ENCODE measurements at places on chromosomes 11 and 22.
A peak's percentile ranks its signal among the peaks of the same experiment; 100 is the strongest.

GRCh38 chr11:128711136-128711535 is 17.3 kb downstream of the FLI1 start:
- DNase-seq: no peak

- peak; percentile 27 for DNase-seq
Observed at GRCh38 chr22:35582861-35583670, 34.1 kb downstream of the MB start.

DNA sequence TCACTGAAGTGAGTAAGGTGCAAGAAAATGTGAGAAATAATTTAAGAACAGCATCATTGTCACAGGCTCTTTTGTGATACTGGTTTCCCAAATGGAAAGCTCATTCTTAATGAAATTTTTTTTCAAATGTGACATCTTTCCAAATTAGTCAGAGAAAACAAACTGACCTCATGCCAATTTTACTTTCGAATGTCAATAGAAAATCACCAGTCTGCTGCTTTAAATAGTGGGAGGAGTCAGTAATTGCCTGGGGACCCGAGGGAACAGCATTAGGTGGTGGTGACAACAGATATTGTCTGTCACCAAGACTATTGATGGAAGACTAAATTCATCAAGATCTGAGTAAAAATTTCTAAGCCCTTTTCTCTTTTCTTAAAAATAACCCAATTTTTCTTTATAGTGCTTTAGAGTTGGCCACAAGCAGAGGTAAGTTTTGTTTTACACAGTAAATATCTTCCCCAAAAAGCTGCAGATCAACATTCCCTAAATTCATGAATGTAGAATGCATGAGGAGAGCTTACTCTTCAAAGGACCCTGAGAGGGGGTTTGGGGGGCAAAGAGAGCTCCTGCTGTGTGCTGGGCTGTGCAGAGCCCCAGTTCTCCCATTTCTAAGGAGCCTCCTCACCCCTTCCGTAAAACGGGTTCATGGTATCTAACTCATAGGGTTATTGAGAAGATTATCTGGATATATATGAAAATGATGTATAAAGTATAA is 95.1 kb downstream of the PIWIL4 start:
- no peak for DNase-seq

GRCh38 chr22:37195921-37196320 is 7.9 kb upstream of the C1QTNF6 start:
- no peak for DNase-seq

DNA sequence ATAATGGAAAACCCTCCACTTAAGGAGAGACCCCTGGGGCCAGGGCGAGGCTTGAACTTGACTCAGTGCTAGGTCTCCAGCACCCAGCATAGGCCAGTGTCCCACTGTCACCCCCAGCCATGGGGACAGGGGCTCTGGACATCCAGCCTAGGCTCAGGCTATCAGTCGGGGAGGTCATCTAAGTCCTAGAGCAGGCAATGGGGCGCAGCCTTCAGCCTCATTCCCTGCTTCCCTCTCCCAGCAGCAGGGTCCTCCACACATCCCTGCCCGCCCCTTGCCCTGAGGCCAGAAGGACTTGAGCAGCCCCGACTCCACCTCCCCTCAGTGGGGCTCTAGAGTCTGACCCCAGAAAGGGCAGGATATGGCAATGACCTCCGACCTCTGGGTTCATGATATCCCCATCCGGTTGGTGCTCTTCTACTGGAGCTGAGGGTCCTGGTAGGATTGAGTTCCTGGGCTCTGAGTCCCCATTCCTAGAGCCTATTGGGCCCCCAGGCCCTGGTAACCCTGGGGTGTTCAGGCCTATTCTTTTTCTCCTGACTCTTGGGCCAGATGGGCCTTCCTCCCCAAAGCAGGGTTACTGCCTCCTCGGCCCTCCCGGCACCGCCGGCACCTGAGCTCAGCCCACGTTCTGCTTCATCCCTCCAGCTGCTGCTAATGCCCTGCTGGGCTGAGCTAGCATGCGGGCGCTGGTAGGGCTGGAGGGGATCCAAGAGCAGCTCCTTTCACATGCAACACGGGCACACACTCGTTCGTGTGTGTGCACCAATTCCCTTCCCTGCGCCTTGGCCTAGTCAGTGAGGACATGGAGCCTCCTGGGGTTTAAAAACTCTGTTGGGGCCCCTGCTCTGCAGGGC is 4.4 kb downstream of the CST6 start:
- no peak for DNase-seq

- DNase-seq: no peak
Observed at GRCh38 chr22:20574920-20575353, 67.5 kb downstream of the MED15 start.

GRCh38 chr22:23862103-23862502 is 4.4 kb downstream of the SLC2A11 start:
- DNase-seq: no peak

DNA sequence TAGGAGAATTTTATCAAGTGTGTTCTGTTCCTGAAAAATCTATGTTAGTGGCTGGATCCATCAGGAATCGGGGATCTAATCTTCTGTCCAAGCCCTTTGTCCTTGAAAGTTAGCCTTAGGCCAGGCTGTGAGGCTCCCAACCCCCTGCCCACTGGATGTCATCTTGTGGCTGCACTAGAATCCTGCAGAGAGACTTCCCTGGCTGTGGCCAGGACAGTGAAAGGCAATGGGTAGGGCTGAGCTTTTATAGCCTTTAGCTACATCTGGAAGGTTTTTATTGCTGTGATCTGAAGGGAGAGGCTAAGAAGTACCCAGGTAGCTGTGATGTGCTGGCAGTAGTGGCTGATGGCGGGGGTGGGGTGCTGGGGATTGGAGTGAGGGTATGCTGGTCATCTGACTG is 2.1 kb downstream of the OAF start:
- no peak for DNase-seq

GRCh38 chr11:104883342-104883741 is 14.9 kb downstream of the CASP12 start:
- no peak for DNase-seq

DNA sequence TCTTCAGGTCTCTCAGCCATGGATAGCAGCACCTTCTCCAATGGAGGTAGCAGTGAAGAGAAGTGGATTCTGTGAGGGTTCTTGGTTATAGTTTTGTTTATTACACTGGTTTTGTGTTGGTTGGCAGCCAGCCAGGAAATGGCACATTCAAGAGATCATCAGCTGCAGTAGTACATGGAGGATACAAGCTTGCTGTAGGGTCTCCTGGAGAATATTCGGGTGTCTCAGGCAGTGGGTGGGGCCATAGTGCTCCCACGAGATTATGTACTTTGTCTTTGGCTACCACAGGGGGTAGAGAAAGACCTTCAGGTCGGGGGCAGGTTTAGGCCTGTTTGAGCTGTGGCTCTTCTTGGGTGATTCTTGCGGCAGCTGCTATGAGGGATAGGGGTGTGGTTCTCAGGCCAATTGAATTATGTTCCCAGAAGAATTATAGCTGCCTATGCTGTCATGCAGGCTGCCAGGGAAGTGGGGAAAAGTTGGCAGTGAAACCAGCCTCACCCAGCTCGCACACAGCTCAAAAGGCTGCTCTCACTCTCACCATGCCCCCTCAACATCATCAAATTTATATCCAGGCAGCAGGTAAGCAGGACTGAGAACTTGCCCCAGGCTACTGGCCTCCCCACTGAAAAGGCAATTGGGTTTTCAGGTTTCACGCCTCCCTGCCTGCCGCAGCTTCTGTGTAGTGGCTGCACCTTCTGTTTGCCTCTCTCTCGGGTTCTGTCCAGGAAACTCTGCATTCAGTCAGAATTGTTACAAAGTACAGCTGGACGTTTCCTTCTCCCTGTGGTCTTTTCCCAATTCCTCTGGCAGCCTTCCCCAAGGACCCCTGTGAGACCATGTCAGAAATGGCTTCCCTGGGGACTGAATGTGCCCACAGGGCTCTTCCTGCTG is 435.5 kb downstream of the LUZP2 start:
- DNase-seq: no peak

GRCh38 chr22:42648368-42649245 is 585 bp downstream of the CYB5R3 start:
- no peak for DNase-seq

DNA sequence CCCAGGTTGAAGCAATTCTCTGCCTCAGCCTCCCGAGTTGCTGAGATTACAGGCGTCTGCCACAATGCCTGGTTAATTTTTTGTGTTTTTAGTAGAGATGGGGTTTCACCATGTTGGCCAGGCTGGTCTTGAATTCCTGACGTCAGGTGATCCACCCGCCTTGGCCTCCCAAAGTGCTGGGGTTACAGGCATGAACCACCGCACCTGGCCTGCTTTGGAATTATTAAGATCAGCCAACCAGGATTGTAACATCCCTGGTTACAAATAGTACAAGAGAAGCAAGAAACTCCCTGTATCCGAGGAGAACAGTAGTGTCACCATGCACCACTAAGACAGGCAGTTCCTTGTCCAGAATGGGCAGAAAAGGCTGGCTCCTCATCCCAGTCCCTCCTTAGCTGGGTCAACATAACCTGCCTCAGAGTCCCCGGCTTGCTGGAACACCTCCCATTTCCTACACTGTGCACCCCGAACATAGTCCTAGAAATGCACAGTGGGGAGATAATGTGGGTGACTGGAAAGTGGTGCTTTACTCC is 77.2 kb upstream of the INCENP start:
- no peak for DNase-seq

- no peak for DNase-seq
Observed at GRCh38 chr22:27576815-27577573, 224.6 kb downstream of the MN1 start.

DNA sequence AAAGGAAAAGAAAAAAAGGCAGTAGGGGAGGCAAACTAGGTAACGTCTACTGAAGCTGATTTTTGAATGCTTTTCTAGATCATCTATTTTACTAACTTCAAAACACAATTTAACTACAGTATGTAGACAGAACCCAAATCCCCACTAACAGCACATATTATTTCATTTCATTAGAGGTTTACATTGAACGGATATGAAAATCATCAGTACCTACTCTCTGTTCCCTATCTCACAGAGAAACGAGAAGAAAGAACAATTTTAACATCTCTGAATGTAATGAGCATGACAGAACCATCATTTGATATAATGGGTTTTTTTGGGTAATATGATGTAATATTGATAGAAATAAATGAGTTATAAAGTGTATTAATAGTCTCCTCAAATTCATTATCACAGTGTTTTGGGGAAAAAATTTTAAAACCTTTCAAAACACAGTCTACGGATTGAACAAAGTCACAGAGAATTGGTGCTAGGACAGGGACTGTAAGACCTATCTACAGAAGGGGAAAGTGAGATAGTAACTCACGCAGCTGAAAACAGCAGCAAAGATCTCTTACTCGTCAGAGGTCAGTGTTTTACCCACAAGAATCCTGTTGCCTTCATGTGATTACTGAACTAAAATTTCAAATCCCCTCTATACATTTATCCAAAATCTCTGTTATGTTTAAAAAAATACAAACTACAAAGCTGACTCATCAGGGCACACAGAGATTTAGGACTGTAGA is 77.3 kb downstream of the ZBTB44 start:
- no peak for DNase-seq

DNA sequence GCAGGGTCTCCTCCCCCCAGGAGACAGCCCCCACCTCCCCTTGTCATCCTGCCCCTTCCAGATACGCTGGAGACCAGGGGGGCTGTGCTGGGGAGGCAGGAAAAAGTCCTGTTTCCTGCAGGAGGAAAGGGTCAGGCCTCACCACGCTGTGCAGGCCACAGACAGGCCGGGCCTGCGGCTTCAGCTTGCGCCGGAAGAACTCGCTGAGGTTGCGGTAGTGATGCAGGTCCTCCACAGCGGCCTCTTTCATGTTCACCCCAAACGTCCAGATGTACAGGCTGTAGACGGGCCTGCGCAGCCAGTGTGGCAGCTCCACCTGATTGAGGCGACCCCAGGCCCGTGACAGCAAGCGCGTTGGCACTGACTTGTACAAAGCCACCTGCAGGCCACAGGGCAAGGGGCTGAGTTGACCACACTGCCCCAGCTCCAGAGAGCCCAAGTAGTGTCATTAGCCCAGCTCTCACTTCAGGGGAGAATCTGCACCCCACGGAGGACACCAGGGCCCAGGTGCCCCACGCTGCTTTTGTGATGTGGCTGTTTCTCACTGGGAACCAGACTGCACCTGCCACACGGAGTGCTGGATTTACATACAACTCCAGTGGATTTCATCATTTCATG is 40.4 kb downstream of the PISD start:
- DNase-seq: no peak

DNA sequence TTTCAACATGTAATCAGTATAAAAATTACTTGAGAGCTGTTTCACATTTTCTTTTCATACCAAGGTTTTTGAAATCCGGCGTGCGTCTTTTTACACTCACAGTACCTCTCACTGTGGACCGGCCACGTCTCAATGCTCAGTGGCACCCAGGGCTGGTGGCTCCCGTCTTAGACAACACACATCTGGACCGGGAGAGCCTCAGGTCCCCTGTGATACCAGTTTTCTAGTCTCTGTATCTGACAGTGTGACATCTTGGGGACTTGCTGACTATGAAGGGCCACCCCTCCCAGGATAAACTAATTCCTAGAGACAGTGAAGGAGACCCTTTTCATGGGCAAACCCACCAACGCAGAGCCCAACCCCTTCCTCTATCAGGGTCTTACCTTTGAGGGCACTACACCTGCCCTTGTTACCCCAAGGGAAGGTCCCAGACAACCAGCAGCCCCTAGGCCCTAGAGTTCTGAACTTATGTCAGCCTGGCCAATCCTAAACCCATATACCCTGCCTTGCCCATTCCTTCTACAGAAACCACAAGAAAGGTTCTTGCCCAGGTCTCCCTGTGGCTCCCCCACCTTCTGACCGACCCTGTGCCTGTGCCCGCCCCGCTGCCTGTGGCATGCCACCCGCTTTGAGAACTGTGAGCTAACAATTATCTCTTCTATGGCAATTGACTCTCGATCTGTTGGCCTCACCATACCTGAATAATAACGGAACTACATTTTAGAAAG is 6.1 kb upstream of the ASCL2 start:
- DNase-seq: no peak

DNA sequence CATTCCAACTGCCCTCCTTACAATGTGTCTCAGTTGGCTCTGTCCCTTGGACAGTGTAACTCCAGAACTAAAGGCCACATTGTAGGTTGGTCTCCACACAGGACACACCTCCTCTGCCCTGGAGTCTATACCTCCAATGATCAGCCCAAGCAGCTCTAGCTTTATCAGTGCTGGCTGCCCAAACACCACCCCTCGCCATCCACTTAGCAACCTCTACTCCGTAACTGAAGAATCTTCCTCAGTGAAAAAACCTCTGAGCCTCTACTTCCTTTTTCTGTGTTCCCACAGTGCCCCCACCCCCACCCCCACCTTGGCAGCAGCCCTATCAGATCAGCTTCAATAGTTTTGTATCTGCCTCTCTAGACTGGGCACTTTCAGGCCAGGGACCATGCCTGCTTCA is 33.4 kb downstream of the SERPINH1 start:
- no peak for DNase-seq

Measured in activated gamma-delta T cell treated with anti-CD3 and anti-CD28 coated beads, Interleukin-2, amount 50 U/mL, for 16 hours (primary cell).